ENCODE measurements at places on chromosomes 11 and 22.

- DNase-seq: no peak
Observed at GRCh38 chr22:41030891-41031290, 61.5 kb upstream of the EP300 start.

- DNase-seq: no peak
Observed at GRCh38 chr11:1054143-1055108, 17.9 kb upstream of the MUC6 start.

DNA sequence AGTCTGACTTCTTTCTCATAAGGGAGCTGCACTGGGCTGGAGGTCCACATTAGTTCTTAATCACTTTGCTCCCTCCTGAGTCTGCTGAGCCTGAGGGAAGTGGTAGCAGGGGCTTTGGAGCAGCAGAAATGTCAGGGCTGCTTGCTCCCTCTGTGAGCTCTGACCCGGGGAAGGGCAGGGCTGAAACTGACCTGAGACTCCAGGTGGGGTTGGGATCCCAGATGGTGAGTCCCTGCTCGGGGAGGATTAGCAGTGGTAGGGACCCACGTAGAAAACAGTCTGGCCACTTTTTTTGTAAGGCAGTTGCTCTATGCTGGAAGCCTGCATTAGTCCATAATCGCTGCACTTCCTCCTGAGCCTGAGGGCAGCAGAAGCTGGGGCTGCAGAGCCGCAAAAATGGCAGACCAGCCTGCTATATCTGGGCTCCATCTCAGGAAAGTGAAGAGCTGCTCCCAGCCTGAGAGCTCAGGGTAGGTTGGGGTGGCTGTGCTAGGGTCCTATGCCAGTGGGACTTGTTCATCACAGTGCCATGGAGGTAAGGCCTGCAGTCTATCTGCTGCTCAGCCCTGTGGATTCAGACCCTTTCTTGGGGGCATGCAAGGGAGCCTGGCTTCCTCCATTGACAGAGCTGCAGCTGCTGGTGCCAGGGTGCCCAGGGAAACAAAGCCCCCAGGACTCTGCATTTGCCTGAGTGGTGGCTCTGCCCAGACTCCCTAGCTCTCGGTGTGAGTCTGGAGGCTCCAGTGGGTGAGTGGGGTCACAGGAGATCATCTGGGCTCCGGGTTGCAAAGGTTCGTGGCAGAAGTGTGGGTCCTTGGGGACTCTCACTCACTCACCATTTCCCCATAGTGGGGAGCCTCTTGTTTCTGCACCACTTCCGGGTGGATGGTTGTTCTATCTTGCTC lies 854.3 kb downstream of the LUZP2 start:
- DNase-seq: no peak

GRCh38 chr11:15901790-15902189 lies 454.6 kb downstream of the SOX6 start:
- DNase-seq: no peak

- DNase-seq: no peak
Observed at GRCh38 chr22:23305321-23305910, 125.1 kb downstream of the BCR start.

DNA sequence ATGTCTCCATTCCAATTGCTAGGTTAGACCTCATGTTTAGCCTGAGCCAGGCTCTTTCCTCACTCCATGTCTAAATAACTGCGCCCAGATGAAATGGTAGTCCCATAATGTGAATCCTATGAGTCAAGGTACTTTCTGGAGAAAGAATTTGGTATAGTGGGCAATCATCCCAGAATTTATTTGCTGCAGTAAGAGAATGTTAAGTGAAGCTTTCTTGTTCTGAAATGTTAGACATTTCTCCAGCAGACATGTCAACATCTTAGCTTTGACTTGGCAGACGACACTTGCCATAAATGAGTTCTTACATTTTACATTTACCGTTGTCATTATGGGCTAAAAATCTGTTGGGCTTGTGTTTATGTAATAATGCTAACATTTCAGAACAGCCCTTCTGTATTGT lies 165.2 kb downstream of the PGR start:
- DNase-seq: no peak

DNA sequence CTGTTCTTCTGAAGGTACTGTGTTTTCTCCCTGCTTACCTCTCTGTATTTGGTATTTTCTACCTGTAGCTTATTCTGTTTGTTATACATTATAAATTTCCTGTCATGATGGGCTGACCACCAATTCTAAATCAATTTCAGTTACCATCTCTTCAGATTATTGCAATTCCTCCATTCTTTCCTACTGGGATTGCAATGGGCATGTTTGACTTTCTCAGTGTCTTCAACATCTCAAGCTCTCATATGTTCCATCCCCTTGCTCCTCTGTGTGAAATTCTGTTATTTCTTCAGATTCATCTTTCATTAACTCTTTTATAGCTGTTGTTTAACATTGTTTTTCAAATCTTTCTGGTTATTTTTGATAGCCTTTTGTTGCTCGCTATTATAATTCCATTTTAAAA lies 15.5 kb upstream of the C22orf39 start:
- DNase-seq: no peak

DNA sequence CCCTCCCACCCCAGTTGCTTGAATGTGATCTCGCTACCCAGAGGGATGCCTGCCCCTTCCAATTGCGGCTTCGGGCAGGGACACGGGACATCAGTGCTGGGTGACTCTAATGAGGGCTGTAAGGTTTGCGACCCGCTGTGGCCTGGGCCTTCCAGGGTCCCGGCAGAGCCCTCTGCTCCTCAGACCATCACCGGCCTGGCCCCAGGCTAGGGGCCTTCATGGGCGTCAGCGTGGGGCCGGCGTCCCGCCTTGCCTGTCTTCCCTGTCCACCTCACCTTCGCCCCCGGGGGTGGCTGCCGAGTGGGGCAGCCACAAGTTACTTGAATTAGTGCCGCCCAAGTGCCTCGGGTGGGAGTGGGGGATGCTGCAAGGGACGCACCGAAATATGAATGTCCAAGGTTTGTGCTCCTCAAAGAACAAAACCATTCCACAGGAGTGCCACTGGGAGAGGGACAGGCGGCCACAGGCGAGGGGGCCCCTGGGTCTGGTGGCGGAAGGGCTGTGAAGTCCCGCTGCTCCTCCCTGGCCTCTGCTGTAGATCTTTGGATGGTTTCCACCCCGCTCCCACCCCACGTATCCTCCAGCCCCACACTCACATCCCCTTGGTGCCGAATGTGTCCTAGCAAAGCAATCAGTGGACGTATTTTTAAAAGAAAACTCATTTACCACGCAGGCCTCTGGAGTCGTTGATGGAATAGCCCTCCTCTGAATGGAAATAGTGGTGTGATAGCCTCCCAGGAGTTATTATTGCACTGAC lies 317.1 kb downstream of the NTM start:
- peak; percentile 78 for DNase-seq

DNA sequence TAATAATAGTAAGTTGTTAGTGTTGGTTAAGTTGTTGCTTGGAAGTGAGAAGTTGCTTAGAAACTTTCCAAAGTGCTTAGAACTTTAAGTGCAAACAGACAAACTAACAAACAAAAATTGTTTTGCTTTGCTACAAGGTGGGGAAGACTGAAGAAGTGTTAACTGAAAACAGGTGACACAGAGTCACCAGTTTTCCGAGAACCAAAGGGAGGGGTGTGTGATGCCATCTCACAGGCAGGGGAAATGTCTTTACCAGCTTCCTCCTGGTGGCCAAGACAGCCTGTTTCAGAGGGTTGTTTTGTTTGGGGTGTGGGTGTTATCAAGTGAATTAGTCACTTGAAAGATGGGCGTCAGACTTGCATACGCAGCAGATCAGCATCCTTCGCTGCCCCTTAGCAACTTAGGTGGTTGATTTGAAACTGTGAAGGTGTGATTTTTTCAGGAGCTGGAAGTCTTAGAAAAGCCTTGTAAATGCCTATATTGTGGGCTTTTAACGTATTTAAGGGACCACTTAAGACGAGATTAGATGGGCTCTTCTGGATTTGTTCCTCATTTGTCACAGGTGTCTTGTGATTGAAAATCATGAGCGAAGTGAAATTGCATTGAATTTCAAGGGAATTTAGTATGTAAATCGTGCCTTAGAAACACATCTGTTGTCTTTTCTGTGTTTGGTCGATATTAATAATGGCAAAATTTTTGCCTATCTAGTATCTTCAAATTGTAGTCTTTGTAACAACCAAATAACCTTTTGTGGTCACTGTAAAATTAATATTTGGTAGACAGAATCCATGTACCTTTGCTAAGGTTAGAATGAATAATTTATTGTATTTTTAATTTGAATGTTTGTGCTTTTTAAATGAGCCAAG lies 2.7 kb downstream of the NEAT1 start:
- DNase-seq: peak; percentile 63

- DNase-seq: peak; percentile 51
Observed at GRCh38 chr11:11816511-11817314, 25.1 kb upstream of the USP47 start.

- DNase-seq: no peak
Observed at GRCh38 chr11:61007956-61008896, 36.7 kb downstream of the CD6 start.

DNA sequence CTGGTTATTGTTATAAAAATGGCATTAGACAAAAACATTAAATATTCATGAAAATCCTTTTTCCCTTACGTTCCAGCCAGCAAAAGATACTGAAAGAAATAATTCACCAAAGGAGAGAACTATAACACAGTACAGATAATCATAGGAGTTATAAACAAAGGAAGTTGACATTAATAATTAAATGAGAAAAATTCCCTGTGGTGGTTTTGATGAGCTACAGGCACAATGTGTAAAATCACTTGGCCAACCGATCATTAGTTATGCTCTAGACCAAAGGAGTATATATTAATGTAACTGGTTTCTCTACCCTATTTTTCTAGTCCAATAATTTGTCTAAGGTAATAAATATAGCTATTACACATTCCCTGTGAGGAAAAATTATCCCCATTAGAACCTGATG lies 534.7 kb downstream of the CNTN5 start:
- DNase-seq: no peak

GRCh38 chr11:100923555-100923954 lies 206.1 kb downstream of the PGR start:
- no peak for DNase-seq

Measured in left lung (tissue), 14 donors.